Activated CD8-positive, alpha-beta memory T cell treated with anti-CD3 and anti-CD28 coated beads, Interleukin-2, amount 10 ng/mL, durations not matched to agents 7 days and 5 days (primary cell): ENCODE measurements at places on chromosomes 5 and 9. TPM values are rescaled to one million over a fixed set of nuclear protein-coding genes. Genes with fewer than 3 reads are reported as not detected.

IL6ST gene
- total RNA-seq = 17.9 TPM

RNF44 gene
- total RNA-seq = 111 TPM

IGFBPL1 gene
- not detected for total RNA-seq

DOCK2 gene
- total RNA-seq = 321 TPM

RGS7BP gene
- not detected for total RNA-seq

TMEM174 gene
- total RNA-seq = not detected

CMBL gene
- total RNA-seq = 3.2 TPM

KIF24 gene
- 13.6 TPM for total RNA-seq
